ENCODE measurements at places on chromosomes 5 and 9.

DNA sequence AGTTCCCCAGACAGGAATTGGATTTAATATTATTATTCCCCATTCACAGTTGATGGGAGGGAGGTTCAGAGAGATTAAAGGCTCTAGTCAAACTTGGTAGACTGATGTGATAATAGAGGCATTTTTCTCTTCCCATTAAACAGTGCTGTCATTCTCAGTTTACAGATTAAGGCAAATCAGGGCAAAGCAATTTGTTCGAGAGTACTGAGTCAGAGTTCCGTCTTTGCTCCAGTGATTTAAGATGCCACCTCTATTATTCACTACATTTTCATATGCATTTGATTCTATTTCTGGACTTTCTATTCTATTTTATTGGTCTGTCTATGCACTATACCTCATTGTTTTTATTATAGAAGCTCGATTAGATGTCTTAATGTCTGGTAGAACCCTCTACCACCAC, 201.0 kb upstream of the RAI14 start:
- DNase-seq: no peak

DNA sequence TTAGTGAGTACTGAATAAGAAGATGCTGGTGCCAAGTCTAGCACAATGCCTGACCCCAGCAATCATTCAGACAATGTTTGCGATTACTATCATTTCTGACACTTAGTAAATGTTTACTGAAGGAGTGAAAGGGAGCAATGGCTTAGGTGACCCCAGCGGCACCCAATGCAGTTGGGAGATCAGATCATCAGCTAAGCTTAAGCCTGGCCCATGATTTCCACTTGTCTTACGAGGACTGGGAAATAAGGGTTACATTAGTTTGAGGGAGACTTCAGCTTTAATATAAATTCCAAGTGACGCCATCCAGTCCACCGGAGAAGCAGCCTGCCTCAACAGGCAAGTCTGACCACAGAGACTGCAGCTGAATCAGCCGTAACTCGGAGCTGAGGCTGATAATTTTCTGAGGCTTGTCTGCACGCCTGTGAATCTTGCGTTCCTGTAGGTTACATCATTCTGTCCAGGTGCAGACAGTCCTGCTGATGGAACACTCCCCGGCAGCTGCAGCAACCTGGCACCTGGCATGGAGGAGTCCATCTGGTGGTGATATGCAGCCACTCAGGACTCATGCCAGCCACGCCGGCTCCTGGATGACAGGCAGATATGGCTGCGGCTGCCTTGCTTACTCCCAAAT, 34.9 kb upstream of the FGF1 start:
- DNase-seq: no peak

GRCh38 chr5:176173647-176174046, 64.6 kb upstream of the SIMC1 start:
- DNase-seq: no peak

DNA sequence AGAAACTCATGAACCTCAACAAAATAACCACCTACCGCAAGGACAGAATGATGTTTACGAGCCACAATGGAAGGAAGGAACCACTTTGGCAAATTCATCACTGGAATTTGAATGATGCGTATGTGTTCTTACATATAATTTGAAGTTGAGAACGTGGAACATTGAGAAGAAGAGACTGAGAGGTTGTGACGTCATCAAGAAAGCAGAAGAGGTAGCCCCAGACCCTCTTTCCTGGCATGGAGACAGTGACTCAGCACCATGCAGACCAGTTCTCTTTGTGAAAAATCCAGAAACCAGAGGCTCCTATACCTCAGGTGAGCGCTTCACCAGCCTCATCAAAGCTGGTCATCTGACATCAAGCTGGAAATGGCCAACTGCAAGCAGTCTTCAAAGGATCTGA, 124.5 kb downstream of the PDZD2 start:
- no peak for DNase-seq

DNA sequence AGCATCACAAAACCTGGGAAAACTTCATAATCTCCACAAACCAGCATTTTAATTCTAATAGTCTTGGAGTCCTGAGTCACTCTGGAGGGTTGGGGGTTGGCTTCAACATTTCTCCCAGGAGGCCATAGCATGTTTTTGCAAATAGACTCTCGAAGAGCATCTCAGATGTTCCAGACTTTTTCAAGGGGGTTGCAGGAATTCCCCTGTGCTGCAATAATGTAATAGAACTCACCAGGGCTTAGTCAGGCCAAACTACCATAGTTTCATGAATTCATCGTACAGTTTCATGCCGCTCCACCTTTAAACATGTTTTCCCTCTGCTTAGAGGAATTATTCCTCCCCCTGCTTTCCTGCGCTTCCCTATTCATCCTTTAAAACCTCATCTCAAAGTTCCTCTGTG, 499.5 kb upstream of the KLF4 start:
- peak; percentile 73 for DNase-seq

DNA sequence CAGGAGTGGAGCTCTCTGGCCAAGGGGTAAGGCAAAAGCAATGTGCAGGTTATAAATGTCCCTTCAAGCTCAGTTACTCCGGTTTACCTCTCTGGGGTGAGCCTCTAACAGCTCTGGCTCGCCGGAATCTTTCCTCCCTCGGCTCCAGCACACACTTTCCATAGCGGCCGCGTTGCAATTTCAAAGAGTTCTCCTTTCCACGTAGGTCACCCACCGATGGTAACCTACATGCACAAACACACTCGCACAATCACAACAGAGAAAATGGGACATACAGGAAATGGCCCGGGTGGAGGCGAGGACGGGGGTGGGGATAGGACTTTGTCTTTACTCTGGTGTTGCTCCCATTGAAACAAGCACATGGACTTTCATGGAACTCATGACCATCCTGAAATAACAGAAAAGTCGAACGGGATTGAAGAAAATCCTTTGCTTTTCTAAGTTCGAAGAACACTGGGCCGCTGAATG, 1.2 kb downstream of the LHFPL2 start:
- peak; percentile 46 for DNase-seq
